ENCODE measurements at places on chromosomes 12 and 14.

GRCh38 chr14:34496007-34496678, 34.1 kb upstream of the SPTSSA start:
- DNase-seq: no peak

DNA sequence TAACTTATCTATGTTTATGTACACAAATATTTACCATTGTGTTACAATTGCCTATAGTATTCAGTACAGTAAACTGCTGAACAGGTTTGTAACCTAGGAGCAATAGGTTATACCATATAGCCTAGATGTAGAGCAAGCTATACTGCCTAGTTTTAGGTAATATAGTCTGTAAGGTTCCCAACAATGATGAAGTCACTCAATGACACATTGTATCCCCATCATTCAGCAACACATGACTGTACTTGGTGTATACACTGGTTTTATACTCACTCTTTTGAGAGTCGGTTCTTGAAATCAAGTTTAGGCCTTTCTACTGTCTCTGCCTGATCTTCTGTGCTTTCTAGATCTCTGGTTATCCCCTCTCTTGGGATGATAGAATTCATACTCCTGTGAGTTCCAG, 5.5 kb downstream of the RNASE1 start:
- DNase-seq: no peak

DNA sequence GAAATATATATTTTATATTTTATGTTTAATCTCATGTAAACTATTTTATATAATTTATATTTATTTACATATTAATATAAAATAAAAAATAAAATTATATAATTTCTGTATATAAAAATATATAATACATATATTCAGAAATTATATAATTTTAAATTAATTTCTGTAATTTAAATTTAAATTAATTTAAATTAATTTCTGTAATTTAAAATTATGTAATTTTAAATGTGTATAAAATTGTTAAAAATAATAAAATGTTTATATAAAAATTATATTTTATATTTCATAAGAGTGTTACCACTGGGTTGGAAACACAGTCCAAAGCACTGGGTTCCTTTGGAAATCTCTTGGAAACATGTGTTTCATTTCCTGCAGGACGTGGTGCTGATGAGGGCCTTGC, 94.6 kb downstream of the DNAH10 start:
- no peak for DNase-seq

DNA sequence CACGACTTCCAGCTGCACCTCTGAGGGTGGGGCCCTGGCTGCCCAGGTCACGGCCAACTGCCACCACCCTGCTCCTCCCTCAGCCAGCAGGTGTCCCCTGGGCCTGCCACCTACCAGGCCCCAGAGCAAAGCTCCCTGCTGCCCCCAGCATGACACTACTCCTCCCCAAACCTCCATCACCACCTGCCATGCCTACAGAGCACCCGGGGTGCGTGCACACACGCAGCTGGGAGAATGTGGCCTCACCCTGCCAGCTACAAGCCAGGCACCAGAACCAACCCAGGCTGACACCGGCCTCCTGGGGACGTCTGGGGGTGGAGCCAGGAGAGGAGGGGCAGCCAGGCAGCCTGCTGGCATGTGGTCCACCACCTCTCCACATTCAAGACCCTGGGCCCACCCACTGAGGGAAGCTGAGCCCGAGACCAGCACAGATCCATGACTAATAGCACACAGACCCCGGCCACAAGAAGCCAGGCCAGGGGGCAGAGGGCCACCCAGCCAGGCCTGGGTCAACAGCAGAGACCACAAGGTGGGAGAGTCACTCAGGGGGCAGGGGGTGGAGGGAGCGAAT, 3.4 kb downstream of the JAG2 start:
- no peak for DNase-seq

- DNase-seq: no peak
Observed at GRCh38 chr14:103073876-103074728, 9.9 kb upstream of the LBHD2 start.

DNA sequence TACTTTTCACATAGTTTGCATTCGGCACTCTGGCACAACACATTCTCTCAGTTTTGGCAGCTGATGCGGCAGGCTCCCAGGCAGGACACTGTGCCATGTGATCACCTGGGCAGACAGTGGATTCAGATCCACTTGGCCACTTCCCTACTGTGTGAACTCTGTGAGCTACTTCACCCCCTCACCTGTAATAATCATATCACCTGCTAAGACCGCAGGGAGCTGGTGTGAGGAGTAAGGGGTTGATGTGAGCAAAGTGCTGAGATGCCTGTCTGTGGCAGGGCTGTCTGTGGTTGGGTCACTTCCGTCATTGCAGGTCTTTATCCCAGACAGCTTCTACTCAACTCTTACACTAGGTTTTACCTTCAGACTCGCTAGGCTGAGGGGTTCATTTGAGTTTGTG, 50.4 kb upstream of the AMN start:
- DNase-seq: no peak

DNA sequence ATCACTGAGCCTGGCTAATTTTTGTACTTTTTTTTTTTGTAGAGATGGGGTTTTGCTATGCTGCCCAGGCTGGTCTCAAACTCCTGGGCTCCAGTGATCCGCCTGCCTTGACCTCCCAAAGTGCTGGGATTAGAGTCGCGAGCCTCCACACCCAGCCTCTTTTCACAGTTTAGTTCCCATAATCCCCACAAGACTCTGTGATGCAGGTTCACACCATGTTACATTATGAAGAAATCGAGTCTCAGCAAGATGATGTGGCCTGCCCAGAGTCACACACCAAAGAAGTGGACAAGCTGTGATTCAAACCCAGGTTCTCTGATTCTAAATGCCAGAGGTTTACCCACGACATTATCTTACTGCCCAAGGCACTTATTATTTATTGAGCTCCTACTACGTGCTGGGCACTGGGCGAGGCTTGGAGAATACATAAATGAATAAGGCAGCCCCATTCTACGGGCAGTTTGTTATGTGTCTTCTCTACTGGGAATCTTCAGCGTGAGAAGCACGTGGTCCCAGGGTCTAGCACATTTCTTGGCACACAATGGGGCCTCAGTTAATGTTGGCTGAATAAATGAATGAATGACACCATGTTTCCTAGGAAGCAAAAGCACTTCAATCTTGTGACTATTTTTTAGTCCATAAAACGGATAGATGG, 23.5 kb upstream of the OASL start:
- no peak for DNase-seq

- DNase-seq: no peak
Observed at GRCh38 chr14:38211255-38211735, 3.6 kb downstream of the SSTR1 start.

- no peak for DNase-seq
Observed at GRCh38 chr12:3725388-3726115, 27.4 kb downstream of the CRACR2A start.

DNA sequence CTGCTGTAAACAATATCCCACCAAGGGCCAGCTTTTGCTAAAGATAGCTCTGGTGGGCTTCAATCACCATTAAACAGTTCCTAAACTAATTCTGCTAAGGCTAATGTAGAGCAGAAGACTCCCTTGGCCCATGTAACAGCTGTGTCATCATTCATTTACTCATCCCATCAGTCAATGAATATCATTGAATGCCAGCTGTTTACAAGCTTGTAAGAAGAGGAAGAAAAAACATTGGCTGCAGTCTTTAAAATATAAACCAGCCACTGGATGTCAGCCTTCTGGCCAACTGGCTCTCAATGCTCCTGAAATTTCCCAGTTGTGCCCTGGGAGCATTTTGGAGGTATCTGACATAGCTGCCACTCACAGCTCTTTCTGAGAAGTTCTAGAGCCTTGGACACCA, 18.0 kb upstream of the MAP3K9 start:
- DNase-seq: no peak

DNA sequence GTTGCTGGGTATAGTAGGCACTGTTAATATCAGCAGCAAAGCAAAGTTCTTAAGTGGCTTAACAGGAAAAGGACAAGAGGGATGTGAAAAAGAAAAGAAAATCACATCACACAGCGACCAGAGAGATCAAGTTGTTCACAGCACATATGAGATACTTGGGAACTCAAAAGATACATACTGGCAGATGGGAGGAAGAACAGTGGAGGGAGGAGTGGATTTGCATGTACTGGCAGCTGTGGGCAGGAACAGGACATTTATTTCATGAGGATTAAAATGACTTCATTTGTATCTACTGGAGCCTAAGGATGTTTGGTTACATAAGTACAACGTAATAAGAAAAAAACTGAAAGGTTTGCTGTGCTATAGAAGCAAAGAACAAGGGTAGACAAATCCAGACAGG, 136.5 kb upstream of the IFNG-AS1 start:
- no peak for DNase-seq

DNA sequence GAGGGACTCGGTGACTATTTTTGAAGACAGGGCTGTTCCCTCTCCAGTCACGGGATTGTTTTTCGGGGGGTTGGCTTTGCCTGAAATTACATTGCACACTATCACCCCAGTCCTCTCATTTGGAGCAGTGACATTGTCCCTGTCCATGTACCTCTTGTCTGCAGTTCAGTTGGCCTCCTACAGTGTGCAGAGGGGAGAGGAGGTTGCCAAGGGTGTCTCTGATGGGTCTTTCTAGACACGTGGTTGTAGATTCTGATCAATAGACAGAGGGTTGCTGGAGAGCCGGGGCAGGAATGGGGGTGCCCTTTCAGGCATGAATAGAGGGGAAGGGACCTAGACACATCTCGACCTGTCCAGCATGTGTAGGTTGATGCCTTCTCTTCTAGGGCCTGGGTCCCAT, 1.2 kb downstream of the TMEM120B start:
- no peak for DNase-seq

DNA sequence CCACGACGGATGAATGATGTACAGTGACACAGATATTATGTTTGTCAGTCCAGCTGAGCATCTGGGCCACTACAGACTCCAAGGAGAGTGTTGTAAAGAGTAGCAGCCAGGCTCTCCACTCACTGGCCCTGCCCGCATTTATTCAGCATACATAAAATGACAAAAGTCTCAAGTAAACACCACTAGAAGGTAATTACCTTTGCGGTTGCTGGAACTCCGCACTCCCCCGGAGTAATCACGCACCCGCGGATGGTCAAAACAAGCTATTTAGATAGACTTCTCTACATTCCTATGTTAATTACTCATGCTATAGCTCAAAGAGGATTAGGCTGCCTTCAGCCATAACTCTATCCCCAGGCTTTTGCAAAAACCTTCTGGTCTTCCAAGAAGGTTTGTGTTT, 18.8 kb upstream of the STRAP start:
- DNase-seq: peak; percentile 15

DNA sequence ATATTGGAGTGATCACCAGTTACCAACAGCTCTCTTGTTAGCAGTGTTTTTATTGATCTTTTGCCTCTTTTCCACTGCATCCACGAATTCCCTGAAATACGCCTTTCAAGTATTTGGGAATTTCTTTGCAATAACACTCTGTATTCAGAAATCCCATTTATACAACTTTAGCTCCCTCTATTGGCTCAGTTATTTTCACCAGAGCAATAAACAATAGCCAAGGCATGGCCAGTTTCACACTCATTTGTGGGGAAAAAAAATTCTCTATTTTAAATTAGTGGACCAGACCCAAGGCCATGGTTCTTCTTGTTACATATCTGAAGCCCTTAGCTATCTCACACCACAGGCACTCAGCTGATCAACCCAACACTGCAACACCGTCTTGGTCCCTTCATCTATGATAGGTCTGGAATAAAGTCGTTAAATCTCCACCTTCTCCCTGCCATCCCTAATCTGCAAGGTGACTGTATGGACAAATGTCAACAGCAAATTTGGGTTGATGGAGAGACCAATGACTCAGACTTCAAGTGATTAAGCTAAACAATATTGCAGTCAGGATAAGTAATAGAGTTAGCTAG, 92.4 kb upstream of the TMEM260 start:
- DNase-seq: peak; percentile 65

GRCh38 chr14:32449648-32450047, 120.5 kb downstream of the AKAP6 start:
- DNase-seq: peak; percentile 24

DNA sequence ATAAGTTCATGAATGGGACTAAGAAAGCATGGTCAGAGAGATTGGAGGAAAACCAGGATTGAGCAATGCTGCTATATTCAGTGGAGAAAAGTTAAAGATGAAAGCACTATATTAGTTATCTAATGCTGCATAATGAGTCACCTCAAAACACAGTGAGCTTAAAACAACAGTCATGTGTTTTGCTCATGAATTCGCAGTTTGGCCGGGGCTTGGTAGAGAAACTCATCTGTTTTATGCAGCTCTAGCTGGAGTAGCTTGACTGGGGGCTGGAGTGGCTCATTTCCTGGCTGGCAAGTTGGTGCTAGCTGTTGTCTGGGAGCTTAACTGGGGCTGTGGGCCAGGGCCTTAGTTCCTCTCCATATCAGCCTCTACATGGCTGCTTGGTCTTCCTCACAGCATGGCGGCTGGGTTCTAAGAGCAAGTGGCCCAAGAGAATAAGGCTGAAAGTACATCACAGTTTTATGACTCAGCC, 90.1 kb downstream of the ADCK1 start:
- DNase-seq: no peak

- no peak for DNase-seq
Observed at GRCh38 chr12:114018669-114019068, 52.5 kb upstream of the RBM19 start.

DNA sequence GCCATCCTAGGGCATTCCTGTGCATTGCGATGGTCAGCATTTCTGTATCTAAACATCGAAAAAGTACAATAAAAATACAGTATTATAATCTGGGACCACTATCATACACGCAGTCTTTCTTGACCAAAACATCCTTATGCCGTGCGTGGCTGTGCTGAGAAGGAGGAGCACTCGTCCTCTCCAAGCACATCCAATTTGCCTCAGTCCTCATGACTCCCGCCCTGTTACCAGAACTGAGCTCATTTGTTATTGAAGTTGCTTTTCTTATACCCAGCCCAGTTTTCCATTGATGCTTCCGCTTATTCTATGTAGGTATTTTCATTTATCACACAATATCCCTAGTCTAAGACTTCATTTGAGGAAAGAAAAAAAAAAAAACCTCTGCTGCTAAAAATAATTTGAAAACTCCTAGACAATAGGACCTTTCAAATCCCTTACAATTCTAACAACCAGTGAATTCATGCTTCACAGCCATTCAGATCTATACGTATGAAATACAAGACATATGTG, 236.9 kb upstream of the PLEKHG7 start:
- DNase-seq: no peak

DNA sequence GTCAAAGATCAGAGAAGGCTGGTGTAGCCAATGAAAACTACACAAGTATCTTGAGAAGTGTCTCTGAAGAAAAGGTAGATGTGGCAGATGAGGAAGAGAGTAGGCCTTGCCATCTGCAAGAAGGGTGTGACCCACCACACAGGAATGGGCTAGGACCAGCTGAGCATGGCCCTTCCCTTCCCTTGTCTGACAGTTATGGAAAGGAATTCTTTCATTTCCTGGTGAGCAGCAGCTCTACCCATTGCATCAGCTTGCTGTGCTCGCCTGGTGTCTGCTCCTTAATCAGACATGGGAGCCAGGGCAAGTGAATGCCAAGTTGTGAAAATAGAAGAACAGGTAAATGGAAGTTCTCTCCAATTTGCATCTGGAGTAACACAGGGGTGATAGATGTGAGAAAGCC, 145.2 kb upstream of the KRR1 start:
- no peak for DNase-seq

- no peak for DNase-seq
Observed at GRCh38 chr12:6386491-6386890, 2.5 kb downstream of the LTBR start.
